Activated CD4-positive, alpha-beta memory T cell treated with anti-CD3 and anti-CD28 coated beads, Interleukin-2, amount 10 ng/mL, durations not matched to agents 7 days and 5 days (primary cell): ENCODE measurements at places on chromosomes 4 and X.

DNA sequence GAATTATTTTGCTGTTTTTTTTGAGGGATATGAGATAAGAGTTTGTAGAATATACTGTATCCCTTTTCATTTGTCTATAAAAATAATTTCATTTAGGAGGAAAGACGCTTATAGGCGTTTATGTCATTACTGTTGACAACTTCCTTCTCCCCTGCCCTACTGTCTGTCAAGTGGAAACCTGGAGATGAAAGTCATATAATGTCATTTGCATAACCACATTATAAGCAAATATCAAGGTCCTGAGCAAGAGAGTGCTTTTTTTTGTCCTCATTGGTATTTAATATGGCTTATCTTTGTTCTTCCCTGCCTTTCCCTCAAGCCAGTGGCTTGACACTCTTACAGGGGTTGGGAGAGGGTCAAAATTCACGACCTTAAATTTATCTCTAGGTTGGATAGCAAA, 55.8 kb downstream of the LRP2BP start:
- DNase-seq = no peak

GRCh38 chrX:85109235-85109634, 105.6 kb downstream of the APOOL start:
- DNase-seq = no peak

- no peak for DNase-seq
Measured at GRCh38 chr4:73277201-73277600, 18.6 kb upstream of the ANKRD17 start.

DNA sequence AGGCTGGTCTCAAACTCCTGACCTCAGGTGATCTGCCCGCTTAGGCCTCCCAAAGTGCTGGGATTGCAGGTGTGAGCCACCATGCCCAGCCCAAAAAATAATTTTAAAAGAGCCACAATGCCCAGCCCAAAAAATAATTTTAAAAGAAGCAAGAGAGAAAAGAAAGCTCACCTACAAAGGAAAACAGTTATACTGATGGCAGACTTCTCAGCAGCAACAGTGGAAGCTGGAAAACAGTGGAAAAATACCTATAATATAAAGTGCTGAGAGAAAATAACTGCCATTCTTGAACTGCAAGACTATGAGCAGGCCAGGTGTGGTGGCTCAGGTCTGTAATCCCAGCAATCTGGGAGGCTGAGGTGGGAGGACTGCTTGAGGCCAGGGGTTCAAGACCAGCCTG, 13.3 kb upstream of the HMGB2 start:
- DNase-seq = no peak

- DNase-seq = no peak
Measured at GRCh38 chrX:29580560-29580959, 634.8 kb upstream of the MAGEB2 start.

DNA sequence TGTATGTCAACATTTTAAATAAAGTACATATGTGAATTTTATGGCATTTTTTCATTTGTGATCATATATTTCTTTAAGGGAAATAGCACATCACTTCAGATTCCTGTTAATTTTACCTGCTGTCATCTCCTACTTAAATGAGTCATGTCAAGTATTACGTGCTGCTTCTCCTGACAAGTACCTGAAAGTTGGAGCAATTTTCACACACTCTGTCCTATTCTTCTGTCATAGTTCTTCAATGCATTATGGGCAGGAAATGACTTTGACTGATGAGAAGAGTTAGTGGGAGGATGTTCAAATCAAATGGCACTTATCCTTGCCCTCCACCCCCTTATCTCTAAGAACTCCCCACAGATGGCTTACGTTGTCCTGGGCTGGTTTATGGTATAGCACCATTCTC, 64.2 kb upstream of the SYTL5 start:
- no peak for DNase-seq
